ENCODE measurements at places on chromosomes 2 and 18.

DNA sequence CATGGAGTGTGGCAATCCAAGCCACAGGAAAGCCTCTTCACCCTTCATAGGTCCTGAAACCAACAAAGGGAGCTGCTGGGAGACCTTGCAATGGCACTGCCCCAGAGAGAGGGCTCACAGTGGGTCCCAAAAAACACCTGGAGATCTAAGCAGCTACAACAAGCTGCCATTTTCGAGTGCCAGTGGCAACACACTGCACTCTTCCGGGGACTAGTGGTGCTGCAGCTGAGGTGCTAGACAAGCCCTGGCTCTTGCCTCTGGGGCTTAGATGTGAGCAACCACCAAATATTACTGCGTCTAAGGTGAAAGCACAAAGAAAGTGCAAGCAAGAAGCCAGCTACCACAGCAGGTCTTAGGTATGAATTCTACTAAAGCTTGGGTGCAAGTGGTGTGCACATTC lies 192.9 kb downstream of the NOL4 start:
- no peak for DNase-seq

- DNase-seq = no peak
Observed at GRCh38 chr2:58350484-58350883, 109.4 kb upstream of the FANCL start.

DNA sequence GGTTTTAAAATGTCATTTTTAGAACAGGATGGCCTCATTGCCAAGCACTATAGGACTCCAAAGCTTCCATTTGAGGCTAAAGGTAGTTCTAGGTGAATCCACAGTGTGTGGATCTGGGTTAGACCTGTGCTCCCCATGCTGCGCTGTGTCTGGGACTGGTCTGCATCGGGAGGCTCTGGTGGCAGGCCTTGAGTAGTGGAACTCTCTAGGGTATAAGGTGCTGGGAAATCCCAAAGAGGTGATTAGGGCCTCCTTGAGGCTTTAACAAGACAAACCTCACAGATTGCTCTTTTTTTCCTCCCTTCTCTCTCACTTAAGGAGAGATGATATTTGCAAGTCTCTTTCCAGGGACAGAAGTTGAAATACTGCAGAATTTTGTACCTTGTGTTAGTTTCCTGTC lies 9.3 kb downstream of the SEC11C start:
- no peak for DNase-seq

GRCh38 chr2:222413295-222413911 lies 10.9 kb upstream of the SGPP2 start:
- DNase-seq = no peak

GRCh38 chr18:48142353-48142752 lies 211.9 kb upstream of the SMAD2 start:
- DNase-seq = no peak

DNA sequence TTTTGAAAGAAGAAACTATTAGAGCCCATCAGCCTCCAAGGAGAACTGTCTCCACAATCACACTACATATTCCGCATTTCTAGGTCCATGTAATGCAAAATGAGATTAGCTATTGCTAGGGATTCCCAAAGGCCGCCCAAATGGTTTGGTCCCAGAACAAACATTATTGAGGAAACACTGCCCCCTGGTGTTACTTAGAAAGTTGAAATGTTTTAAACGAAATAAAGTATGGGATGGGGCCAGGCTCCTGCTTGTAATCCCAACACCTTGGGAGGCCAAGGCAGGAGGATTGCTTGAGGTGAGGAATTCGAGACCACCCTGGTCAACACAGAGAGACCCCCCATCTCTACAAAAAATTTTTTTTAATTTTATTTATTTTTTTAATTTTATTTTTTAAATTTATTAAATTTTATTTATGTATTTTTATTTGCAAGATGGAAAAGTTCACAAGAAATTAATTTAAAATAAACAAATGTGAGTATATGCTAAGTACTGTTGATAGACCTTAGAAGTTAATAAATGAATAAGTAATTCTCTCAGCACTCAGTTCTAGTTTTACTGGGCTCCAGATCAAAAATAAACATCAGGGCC lies 5.5 kb downstream of the NHEJ1 start:
- peak; percentile 78 for DNase-seq

DNA sequence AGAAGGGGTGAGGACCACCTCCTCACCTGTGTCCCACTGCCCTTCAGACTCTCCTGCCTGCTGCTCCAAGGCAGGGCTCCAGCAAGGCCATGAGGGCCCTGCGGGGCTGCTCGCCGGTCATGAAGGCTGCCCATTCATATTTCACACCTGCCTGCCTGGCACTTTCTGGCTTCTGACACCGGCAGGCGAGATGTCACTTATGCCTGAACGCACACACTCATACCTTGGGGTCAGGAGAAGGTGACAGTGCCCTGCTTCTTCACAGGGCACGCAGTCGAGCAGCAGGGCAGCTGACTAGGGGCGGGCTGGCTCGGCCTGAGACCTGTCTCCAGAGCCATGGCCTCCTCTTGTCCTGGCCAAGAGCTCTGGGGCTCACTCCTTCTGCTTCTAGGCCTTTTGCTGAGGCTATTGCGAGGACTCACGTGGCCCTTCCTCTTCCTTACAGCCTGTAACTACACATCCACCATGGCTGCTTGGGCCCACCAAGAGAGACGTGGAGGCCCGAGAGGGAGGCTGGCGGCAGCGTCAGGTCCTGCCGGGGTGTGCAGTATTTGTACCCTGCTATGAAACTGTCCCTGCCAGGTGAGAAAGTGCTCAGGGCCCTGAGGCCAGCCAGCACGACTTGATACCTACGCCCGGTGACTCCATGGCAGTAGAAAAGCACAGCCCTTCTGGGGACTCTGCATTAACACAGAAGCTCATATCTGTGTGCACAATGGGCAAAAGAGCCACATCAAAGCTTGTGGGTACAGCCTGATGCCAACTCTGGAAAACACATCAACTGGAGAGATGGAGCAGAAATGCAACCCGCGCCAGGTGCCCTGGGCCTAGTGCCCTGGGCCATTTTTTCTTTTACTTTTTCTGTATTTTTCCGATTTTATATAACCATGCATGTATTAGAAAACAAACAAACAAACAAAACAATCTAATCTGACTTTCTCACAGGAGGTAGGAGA lies 30.6 kb downstream of the HS6ST1 start:
- DNase-seq = no peak

DNA sequence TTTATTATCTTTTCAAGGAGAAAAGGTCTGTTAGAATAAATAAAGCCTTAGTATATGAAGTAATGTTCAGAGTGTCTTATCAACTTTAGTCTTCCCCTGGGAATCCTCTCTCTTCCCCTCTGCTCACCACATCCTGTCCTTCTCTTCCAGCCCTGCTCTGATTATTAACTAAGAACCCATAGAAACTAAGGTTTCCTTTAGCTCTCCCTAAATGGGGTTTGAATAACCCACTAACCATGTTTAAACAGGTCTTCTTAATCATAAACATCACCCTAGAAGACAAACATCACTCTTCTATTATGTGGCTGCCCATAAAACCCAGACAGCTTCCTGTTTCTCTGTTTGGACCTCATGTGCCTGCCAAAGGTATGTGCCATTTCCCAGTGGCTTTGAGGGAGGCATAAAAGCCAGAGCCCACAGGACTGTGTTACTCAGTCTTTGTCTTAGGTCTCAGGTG lies 50.1 kb downstream of the SLC14A1 start:
- DNase-seq = peak; percentile 69

DNA sequence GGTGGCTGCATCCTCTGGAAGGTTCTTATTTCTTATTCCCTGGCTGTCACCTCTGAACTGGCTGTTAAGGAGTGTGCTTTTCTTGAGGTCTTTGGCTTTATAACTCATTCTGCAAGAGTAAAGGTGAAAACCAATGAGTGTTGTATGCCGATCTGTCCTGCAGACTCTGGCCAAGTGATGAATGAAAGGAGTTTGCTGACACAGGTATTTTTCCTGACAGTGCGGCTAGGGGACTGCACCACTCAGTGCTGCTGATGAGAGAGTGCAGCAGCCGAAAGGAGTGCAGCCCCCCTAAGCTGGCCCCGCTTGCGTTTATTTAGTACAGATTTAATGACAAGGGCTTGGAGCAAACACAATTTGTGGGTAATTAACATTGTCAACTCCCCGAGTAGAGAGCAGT lies 41.8 kb downstream of the RAB6D start:
- DNase-seq = no peak

DNA sequence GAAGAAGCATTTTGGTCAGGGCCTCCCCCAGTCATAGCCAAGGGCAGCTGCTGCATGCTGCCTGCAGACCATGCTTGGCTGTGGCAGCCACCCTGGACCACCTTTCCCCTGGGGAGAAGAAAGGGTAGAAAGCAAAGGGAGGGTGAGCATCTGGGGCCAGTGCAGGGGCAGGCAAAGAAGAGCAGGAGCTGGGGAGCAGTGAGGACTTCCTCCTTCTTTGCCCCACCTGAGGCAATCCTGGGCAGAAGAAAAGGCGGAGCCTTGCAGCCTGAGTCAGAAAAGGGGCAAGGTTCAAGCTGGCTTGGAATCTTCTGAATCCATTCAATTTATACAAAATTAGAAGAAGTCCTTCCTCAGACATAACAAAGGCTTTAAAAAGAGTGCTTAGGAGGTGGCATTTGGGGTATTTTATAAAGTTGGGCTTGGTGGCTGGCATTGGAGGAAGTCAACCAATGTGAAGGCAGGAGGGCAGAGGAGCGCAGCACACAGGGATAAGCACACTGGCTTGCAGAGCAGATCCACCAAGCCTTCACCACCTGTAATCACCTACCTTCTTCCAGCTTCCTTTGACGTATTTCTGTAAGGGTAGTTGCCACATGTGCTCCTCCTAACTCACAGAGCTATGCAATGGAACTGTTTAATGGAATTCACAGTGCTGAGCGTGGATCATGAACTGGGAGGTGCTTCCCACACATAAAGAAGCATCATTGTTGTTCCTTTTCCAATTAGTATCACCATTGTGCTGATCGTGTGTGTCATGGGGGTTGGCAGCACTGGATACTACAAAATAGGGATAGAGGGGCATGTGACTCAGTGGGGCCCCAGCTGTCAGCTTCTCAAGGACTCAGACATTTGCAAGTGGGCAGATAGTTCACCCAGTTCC lies 154.4 kb upstream of the EPAS1 start:
- peak; percentile 67 for DNase-seq

DNA sequence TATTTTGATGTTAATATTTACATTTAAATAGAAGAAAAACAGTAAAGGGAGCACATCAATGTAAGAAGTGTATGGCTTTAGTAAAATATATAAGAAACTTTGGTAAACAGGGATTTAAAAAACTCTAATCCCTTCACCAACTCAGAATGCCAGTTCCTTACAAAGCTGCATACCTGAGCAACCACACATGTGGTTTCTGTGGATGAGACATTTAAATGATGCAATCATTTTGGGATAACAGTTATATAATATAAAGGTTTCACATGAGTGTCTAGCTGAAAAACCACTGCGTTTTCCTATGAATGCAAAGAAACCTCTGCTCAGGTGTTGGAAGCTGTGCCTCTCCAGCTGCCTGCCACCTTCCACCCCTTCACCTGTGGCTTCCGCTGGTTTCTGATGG lies 209.1 kb upstream of the REV1 start:
- DNase-seq = no peak

DNA sequence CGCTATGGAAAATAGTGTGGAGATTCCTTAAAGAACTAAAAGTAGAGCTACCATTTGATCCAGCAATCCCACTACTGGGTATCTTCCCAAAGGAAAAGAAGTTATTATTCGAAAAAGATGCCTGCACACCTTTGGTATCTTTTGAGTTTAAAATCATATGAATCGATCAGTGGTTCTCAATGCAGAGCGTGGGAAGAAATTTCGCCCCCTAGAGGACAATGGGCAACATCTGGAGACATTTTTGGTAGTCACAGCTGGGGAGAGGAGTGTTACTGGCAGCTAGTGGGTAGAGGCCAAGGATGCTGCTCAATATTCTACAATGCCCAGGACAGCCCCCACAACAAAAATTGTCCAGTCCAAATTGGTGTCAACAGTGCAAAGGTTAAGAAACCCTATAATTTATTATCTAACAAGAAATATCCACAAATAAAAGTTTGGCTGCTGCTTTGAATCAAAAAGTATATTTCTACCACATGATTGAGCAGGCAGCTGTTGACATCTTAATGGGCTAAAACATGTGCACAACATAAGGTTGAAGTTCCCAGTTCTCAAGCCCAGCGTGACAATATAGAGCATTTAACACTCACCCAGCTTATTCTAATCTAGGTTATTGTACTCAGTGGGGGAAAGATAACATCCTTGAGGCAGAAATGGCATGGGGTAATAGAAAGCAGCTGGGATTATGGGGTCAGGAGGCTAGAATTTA lies 425.7 kb downstream of the LRATD1 start:
- DNase-seq = no peak

DNA sequence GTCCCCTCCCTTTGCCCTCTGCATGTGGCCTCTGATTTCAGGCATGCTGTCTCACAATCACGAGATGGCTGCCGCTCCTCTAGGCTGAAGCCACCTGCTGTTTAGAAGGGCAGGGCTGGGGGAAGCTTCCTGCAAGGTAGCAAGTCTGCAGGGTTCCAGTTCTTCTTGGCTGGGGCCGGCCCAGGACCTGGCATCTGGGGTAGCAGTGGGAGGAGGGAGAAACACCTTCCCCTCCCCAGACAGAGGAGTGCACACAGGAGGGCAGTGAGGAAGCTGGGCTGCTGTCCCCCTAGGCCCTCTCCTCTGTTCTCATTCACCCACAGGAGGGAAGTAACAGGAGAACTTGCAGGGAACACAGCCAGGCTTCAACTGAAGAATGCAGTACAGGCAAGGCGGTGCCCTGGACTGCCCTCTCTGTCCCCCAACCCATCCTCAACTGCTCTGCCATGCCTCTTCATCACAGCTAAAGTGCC lies 345.9 kb upstream of the HS6ST1 start:
- DNase-seq = no peak

GRCh38 chr2:33153008-33153407 lies 206.3 kb downstream of the LTBP1 start:
- DNase-seq = no peak

DNA sequence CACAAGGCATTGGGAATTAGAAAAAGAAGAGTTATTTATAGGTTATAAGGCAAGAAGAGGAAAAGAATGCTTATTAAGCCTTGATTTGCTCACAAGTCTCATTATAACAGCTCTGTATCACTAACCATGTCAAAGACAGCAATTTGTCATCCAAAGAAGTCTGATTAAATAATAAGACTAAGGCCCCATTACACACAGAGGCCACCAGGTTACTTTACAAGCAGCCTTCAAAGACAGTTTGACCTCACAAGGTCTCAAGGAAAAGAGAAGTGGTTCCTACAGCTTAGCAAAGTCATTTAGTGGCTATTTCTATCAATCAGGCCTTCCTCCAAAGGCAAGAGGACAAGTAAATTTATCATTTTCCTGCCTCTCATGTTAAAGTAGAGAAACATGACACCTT lies 188.5 kb downstream of the MBD2 start:
- no peak for DNase-seq

Measured in LoVo (cell line).